ENCODE measurements at places on chromosomes 11 and 22.
A peak's percentile ranks its signal among the peaks of the same experiment; 100 is the strongest.

- no peak for DNase-seq
Observed at GRCh38 chr11:12123799-12124198, 13.4 kb downstream of the MICAL2 start.

DNA sequence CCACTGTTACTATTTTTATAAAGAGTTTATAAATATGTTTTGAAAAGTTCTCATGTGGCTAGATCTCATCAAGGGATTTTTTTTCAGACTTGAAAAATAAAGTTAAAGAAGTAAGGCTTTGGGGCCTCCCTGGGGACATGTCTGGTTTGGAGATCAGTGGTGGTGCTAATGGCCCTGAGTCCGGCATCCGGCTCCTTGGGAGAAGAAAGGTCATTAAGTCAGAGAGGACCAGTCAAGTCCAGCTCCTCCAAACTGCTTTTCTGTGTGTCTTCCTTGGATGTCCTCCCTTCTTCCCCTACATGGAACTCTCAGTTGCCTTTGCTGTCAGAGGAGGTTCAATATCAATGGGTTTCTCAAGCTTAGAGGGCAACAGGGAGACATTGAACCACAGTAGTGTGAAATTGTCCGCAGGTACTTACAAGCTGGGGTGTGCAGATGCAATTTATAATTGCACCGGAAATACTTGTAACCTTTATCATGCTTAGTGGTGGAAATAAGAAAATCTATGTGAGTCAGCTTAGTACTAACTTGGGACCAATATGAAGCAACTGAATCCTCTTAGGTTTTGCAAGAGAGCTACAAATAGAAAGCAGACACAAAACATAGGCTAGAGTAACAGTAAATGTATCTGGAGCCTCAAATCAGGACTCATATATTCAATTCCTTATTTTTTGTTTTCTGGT is 144.3 kb downstream of the TEAD1 start:
- no peak for DNase-seq

DNA sequence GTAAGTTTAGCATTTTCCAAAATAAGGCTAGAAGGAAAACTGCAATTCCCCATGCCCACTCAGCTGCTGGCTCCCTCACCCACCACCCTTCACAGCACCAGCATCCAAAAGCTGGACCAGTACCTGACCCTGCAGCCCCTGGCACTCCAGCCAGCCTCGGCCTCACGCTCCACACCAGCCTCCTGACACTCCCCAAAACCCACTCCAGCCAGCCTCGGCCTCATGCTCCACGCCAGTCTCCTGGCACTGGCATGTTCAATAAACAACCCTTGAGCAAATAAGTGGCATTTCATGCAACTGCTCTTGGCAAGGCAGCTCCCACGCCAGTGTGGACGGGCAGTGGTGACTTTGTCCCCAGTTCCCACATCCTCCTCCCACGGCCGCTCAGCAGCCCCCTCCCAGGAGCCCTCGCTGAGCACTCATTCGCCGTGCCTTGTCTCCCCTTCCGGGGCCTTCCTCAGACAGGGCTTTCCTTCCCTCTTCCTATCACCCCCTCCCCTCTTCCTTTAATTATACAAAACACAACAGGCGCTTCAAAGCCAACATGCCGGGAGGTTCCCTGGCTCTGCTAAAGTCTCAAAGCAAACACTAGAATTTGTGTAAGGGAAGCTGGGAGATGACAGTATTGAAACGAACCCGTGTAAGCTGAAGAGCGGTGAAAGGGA is 6.8 kb downstream of the TOLLIP start:
- DNase-seq, result no peak

DNA sequence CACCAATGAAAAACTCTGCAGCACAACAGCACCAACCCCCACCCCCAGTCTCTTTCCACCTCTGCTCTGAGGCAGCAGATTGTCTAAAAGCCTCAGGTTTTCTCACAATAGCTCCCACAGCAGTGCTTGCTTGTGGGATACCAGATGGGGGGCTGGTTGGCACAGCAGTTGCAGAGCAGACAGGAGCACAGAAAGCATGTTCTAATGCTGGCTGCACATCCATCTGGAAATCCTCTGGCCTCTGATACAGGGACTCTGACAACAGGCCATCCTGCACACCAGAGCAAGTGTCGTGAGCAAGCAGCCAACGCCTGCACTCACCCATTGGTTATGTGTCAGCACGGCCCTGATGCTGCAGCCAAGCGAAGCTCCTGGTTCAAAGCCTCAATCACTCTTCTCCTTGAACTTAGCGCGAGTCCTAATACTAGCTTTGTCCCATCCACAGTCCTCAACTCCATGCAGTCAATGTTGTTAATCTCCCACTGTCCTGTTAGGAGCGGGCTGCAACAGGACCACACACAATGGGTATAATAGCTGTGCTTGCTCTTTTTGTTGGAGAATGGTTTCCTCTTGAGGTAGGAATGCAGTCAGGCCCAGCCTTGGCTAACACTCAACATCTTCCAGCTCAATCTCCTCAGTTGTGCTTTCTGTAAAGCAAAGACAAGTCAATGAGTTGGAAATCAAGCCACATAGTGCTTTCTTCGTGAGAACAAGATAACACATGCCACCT is 30.3 kb downstream of the VSTM5 start:
- DNase-seq, result no peak

DNA sequence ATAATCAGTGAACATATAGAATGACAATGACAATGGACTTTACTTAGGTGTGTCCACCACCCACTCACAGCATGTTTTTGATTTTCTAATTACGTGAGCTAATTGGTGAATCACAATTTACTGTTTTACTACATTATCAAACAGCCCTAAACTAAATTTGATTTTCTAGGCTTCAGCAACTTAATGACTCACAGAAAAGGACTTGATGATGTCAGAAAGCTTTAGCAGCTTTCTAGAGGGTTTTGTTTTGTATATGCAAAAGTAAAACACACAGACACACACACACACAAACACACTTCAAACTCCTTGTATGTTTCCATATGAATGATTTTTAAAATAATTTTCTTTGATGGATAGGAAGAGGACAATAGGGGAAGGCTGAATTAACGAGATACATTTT is 878.6 kb upstream of the CCDC90B start:
- no peak for DNase-seq

GRCh38 chr11:104390651-104391050 is 226.7 kb upstream of the PDGFD start:
- no peak for DNase-seq

GRCh38 chr11:44564670-44565210 is 723 bp upstream of the CD82 start:
- DNase-seq, result peak; percentile 42

DNA sequence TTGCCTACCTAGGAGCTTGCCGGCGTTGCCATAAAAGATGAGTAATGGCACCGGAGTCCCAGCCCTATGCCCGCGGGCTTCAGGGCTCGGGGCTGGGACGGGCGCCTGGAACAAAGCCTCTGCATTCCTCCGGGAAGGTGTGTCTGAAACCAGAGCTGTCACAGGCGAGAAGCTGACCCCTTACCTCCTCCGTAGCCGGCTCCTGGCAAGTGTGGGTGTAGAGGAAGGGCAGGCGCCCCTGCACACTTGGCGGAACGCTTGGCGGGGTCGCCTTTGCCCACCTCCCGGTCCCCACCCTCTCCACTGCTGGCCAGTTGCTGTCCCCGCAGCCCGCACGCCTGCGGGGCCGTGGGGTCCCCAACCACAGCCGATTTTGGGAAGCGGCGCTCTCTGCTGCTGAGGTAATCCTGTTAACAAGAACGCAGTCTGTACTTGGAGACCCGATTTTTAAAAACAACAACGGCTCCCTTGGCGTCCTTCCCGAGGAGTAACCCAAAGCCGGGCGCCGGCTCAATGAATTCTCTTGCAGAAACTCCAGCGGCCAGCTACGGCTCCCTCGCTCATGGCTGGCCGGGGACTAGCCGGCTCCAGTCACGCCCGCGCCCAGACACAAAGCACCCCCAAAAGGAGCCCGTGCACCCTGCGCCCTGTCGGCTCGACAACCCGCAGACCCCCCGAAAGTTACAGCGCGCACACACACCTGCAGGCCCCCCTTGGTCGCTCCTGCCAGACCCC is 89.2 kb downstream of the PLEKHA7 start:
- no peak for DNase-seq

DNA sequence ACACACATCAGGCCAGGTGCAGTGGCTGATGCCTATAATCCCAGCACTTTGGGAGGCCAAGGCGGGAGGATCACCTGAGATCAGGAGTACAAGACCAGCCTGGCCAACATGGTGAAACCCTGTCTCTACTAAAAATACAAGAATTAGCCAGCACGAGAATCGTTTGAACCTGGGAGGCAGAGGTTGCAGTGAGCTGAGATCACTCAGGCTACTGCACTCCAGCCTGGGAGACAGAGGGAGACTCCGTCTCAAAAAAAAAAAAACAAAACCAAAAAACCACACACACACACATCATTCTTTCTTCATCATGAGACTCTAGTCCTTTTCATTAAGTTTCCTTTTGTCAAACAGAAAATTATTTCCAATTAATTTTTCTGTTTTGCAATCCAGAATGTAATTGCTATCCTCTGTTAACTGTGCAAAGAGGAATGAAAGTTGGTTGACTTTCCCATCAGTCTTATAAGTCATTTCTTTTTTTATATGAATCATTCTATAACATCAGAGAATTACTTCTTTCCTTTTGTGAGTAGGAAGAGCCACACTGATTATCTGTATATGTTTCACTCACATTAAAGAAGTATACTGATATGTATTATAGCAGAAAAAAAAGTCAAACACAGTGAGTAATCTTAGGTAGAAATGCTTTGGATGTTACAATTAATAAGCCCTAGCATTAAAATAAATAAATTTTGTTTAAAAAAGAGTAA is 52.2 kb downstream of the HORMAD2 start:
- DNase-seq, result no peak

- peak; percentile 75 for DNase-seq
Observed at GRCh38 chr22:49632199-49633009, 195.3 kb downstream of the BRD1 start.

- no peak for DNase-seq
Observed at GRCh38 chr11:75850787-75851186, 35.8 kb downstream of the UVRAG start.

GRCh38 chr11:78325274-78325781 is 92.3 kb downstream of the GAB2 start:
- no peak for DNase-seq

- DNase-seq, result no peak
Observed at GRCh38 chr11:76692956-76693355, 22.4 kb upstream of the LRRC32 start.

DNA sequence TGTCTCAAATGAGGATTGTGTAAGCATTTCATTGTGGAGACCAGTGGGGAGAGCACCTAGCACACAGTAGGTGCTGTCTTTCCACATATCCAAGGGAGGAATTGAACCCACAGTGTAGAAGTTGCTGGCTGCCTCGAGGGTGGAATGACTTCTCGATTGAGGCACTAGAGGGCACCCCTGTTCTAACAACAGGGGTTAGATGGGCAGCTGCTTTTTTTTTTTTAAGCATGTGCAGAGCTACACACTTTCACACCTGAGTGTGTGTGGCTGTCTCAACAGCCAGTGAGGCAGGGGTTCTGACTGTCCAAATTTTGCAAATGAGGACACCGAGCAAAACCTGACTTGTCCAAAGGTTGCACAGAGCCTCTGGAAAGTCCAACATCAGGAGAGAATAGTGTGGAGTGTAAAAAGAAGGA is 118.2 kb upstream of the CRYBB3 start:
- peak; percentile 56 for DNase-seq

DNA sequence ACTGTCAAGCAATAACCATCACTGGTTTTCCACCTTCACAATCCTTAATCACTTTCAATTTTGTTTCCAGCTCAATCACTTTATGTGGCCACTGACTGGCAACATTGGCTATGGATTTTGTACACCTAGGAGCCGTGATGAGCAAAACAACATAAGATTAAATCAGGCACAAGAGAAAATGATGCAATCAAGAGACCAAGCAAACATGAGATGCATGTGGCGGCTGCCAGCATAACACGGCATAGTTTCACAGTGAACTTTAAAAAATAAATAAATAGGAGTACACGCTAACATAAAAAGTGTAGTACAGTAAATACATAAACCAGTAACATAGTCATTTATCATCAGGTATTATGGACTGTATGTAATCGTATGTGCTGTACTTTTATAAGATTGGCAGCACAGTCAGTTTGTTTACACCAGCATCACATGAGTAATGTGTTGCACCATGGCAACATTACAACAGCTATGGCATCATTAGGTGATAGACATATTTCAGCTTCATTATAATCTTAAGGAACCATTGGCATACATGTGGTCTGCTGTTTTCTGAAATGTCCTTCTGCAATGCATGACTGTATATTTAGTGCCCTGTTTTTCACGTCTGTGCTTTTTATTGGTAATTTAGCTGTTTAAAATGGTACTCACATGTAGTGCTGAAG is 83.3 kb upstream of the PRDM11 start:
- no peak for DNase-seq

DNA sequence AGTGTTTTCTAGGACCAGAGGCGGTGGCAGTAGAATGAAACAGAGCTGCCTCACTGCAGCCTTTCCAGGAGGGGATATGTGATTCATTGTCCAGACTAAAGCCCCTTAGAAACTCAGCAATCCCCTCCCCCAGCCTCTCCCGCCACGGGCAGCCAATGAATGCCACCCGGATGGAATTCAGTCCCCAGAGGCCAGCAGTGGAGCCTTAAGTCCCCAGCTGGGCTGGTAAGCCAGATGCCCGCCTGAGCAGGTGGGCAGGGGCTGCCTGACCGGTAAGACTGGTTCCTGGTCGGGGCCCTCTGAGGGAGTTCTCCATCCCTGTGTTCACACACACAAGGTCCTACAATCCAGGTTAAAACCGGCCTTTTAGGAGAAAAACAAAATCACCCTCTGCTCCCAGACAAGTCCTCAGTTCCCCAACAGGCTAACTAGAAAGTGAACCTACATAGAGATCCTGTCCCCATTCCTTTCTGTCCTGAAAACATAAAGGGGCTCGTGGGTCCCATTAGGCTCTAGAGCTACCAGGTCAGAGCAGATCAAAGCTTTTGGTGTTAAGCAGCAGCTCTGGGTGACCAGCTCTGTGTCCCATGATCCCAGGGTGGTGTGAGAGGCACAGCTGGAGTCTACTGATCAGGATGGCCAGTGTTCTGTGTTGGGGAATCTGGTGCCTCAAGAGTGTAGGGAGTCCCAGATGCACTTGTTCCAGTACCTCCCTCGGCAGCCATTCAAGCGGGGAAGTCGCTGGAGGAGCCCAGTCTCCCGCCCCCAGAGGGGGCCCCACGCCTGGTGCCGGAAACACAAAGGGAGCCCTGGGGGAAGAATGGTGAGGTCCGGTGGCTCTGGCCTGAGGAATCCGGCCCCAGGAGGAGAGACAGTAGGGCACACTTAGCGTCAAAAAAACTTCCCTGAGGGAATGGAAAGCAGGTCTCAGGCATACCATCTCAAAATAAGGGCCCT is 2.6 kb downstream of the PATZ1 start:
- DNase-seq, result peak; percentile 75

GRCh38 chr11:134761386-134761785 is 349.3 kb upstream of the B3GAT1 start:
- DNase-seq, result no peak

- DNase-seq, result no peak
Observed at GRCh38 chr22:47042116-47042825, 279.8 kb downstream of the TBC1D22A start.

- DNase-seq, result no peak
Observed at GRCh38 chr11:46239801-46240061, 37.7 kb upstream of the CREB3L1 start.
